ENCODE measurements at places on chromosomes 16 and 17.

DNA sequence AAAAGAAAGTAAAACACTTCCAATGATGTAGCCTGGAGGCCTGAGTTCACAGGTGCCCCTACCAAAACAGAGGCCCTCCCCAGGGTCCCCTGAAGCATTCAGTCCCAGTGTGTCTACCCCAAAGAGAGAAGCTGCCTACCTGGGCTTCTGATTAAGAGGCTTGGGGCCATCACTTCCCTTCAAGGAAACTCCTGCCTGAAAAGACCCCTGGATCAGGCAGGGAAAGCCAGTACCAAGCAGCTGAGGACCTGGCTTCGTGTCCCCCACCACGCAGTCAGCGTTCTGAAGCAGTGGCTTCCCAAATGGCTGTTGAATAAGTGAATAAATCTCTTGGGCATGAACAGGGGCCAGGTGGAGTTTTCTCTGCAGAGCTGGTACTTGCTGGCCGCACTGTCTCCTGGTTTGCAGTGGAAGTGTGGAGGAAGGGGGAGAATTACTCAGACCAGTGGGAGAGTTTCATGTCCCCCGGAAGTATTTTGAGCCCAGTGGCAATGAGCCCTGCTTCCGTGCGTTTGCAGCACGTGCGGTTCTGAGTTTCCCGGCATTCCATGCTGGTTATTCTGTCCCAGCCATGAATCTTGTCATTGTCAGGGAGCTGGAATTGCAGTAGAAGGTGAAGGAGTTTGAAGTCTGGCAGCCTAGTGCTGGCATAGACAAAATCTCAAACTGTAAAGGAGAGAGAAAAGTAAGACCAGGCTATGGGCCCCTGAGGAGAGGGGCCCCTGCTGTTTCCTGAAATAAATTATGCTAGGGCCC is 27.0 kb downstream of the RMI2 start:
- DNase-seq = no peak

GRCh38 chr17:36813957-36814563 is 123.2 kb upstream of the LHX1 start:
- no peak for DNase-seq

GRCh38 chr16:5468488-5468887 is 370.9 kb upstream of the EEF2KMT start:
- no peak for DNase-seq

DNA sequence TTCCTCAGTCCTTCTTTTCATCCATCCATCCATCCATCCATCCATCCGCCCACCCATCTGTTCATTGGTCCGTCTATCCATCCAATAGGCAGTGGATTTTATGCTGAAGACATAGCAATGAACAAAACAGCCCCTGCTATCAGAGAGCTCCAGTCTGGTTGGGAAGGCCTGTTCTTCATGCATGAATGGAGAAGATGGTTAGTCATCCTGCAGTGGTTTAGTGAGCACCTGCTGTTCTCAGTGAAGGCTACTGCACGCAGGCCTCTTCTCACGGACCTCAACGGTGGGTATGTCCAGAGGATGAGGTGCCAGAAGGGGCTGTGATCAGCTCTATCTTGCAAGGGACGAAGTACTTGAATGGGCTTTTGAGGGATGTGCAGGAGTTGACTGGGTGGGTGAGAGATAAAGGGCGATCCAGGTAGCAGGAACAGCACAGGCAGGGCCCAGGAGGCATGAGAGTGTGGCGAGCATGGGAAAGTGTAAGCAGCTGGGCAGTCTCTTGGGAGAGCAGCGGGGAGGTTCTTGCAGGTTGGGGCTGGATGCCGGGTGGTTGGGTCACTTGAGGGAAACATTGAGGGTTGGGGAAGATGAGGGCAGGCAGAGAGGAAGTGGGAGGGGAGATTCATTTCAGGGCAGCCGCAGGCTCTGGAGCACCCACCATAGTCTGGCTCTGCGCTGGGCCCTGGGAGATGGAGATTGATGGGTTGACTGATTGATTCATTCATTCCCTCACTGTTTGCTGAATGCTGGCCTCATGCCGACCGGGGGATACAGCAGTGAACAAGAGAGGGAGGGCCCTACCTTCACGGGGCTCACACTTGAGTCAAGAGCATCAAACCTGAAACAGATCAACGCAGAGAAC is 115.0 kb upstream of the CIBAR2 start:
- no peak for DNase-seq

- DNase-seq = peak; percentile 49
Observed at GRCh38 chr16:27748868-27749546, 199.1 kb downstream of the KATNIP start.

DNA sequence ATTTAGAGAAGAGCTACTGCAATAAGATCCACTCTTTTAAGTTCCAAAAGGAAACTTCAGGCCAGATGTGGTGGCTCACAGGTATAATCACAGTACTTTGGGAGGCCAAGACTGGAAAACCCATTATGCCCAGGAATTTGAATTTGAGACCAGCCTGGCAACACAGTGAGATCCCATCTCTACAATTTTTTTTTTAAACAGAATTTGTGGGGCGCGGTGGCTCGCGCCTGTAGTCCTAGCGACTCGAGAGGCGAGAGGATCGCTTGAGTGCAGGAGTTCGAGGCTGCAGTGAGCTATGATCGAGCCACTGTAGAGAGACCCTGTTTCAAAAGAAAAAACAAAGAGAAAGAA is 793 bp downstream of the COG7 start:
- no peak for DNase-seq

GRCh38 chr16:57196286-57196685 is 10.2 kb downstream of the RSPRY1 start:
- DNase-seq = no peak

GRCh38 chr17:57948555-57949420 is 6.4 kb downstream of the CUEDC1 start:
- DNase-seq = peak; percentile 89

- no peak for DNase-seq
Observed at GRCh38 chr17:38579934-38580333, 25.8 kb downstream of the SRCIN1 start.

DNA sequence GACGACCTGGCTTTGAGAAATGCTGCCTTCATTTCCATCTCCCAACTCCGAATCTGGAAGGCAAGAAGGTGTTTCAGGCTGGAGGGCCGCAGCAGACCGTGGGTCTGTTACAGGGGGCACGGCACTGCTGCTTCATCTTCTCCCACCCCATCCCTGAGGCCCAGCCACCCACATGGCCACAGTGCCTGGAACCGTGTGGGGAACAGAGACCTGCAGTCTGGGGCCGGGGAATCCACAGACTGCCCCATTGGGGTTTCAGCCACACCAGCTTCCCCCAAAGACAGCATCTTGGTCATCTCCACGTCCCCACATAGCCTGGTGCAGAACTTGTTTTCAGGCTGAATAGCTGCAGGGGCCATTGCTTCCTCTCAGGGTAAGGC is 74.2 kb downstream of the MRC2 start:
- DNase-seq = no peak

DNA sequence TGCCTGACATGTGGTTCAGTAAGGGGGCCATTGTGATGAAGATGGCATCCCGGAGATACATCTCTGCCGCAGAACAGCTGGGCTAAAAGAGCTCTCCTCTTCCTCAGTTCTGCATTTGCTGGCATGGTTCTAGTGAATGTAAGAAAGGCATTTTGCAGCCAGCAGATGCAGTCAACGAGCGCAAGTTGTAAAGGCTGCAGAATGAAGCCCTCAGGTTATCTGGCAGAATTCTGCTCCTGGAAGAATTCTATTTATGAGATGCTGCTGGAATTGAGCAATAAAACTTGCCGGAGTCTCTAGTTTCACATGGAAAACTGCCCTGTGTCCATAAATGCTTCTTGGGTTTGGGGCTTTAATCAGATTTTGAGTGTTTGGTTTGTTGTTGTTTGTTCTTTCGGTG is 176.8 kb upstream of the HSBP1 start:
- DNase-seq = no peak

- DNase-seq = no peak
Observed at GRCh38 chr17:29143894-29144293, 36.3 kb downstream of the MYO18A start.

- DNase-seq = no peak
Observed at GRCh38 chr17:77167472-77168306, 26.9 kb downstream of the SEC14L1 start.

- no peak for DNase-seq
Observed at GRCh38 chr17:9906616-9907015, 1.5 kb upstream of the RCVRN start.

- no peak for DNase-seq
Observed at GRCh38 chr17:18993905-18994526, 10.5 kb downstream of the FAM83G start.

DNA sequence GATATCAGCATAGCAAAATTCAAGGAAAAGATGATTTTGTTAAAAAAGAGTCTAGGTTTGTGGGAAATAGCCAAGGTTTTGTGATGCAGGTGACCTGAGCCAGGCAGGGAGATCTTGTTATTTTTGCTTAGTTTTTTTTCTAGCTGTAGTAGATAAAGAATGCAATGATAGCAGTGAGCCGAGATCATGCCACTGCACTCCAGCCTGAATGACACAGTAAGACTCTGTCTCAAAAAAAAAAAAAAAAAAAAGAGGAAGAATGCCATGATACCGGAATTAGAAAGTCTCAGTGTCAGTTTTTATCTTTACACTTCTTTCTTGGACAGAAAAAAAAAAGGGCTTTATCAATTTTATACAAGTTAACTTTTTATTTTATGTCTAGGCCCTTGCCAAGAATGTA is 27.5 kb downstream of the TMEM238L start:
- DNase-seq = no peak

DNA sequence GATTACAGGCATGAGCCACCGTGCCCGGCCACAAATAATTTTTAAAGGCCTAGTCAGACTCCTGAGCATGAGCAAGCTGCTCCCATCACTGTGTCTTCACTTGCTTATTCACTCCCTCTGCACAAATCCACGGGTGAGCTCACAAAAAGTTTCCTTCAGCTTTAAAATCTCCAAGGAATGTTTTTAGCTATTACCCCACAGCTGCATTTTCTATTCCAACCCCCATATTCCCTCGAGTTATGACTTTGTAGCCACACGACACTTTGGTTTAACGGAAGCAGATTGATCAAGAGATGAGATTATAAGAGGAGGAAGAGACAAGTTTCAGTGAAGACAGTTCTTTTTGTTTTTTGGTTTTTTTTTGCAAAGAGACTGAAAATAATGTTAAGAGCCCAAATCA is 49.1 kb upstream of the SLC25A19 start:
- no peak for DNase-seq

- DNase-seq = no peak
Observed at GRCh38 chr17:75812096-75813013, 27.7 kb downstream of the UNK start.

GRCh38 chr17:46157443-46158062 is 35.7 kb downstream of the KANSL1 start:
- no peak for DNase-seq

- DNase-seq = no peak
Observed at GRCh38 chr17:43759836-43760235, 1.2 kb upstream of the SOST start.

DNA sequence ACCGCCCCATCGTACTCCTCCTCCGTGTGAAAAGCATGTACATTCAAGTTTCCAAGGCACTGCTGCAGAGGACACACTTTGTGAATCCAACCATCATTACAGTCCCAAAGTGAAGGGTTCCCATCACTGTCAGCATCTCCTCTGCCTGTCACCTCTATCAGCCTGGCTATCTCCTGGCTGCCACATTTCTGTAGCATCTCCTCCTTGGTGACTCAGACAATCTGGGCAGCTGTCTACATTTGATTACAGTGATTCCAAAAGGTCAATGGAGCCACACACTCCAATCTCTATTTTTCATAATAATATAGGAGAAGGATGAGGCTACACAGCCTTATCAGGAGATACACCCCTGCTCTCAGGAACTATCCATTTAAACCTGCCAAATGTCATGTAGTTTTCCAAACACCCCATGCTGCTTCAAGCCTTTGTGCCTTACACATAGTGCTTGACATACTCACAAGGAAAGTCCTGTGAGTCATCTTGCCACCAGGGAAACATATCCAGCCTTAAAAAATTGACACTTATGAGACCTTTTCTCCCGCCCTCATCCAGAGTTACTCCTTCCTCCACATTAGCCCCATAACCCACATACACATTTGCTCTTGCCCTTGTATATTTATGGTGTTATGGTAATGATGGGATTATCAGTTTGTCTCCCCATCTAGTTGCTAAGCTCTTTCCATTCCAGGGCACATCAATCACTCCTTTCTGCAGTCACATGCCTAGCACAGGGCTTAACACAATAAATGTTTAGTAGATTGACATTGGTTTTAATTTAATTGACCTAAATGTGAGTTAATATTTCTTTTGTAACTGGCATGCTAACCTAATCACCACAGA is 250.1 kb upstream of the CDH5 start:
- no peak for DNase-seq

DNA sequence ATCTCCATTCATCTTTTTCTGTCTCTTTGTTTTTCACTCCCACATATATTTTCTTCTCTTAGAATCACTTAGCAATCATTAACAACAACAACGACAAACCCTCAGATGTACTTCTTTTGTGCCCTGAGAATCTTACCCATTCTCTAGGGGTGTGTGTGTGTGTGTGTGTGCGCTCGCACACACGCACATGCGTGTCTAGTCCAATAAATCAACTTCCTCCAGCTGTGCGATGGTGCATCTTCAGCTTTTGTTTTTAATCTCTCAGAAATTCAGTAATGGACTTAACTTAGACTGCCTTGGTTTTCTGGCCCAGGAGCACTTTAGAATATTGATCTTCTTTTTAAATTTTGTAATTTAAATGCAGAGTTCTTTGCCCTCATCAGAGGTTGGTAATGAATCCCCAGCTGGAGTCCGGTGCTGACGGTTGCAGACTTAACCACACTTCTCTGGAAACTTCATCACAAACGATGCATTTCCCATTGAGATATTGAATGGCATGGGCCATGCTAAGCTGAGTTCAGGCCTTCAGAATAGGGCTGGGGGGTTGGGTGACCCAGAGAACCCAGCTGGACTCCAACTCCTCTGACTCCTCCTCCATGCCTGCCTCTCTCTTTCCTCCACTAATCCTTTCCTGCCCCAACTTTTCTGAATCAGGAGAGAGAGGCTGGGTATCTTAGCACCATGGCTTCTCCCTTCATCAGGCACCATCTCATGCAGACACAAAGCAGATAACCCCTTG is 193.9 kb downstream of the ZNF18 start:
- no peak for DNase-seq

DNA sequence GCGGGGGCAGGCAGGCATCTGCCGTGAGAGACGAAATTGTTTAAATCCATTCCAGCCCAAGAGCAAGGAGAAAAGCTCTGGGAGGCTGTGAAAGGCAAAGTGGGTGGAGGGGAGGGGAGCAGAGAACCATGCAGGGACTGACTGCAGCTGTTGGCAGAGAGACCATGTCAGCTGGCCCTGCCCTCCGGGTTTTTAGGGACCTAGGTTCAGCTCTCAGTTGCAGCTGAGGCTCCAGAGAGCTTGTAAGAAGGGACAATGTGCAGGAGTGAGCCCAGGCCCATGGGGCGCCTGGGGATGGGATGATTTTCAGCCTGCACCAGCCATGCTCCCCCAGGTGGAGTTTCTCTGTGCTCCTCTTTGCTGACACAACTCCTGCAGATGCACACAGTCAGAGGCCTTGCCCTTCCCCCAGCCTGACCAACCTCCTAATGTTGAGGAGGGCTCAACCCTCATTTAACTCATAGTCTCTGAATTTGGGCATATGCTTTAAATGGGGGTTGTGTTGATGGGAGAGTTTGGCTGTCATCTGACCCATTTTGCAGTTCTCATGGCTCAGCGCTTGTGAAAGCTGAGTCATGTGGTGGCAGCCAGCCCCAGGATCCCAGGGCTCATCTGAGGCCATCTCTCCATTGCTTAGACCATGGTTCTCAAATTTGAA is 70.9 kb downstream of the PLXDC1 start:
- no peak for DNase-seq

- no peak for DNase-seq
Observed at GRCh38 chr17:19645734-19646201, 2.8 kb upstream of the ALDH3A2 start.

GRCh38 chr17:39219647-39220154 is 6.0 kb downstream of the STAC2 start:
- no peak for DNase-seq

- no peak for DNase-seq
Observed at GRCh38 chr17:42844271-42844670, at the start of gene AOC2. Gene AOC2 (plus strand): TSS chr17:42844580. CDS start chr17:42844627, 47 bp downstream.

All from HFF-Myc (cell line).